ENCODE measurements at places on chromosomes 12 and 14.

GRCh38 chr12:21940549-21941505 is at the start of gene ABCC9:
ABCC9 (minus strand) TSS chr12:21941426; CDS start chr12:21936674, 4,752 bp downstream.
- no peak for DNase-seq

GRCh38 chr12:62435303-62436163 is 31.1 kb upstream of the MON2 start:
- DNase-seq = peak; percentile 60

GRCh38 chr14:95174184-95174792 is 17.0 kb upstream of the DICER1 start:
- DNase-seq = no peak

DNA sequence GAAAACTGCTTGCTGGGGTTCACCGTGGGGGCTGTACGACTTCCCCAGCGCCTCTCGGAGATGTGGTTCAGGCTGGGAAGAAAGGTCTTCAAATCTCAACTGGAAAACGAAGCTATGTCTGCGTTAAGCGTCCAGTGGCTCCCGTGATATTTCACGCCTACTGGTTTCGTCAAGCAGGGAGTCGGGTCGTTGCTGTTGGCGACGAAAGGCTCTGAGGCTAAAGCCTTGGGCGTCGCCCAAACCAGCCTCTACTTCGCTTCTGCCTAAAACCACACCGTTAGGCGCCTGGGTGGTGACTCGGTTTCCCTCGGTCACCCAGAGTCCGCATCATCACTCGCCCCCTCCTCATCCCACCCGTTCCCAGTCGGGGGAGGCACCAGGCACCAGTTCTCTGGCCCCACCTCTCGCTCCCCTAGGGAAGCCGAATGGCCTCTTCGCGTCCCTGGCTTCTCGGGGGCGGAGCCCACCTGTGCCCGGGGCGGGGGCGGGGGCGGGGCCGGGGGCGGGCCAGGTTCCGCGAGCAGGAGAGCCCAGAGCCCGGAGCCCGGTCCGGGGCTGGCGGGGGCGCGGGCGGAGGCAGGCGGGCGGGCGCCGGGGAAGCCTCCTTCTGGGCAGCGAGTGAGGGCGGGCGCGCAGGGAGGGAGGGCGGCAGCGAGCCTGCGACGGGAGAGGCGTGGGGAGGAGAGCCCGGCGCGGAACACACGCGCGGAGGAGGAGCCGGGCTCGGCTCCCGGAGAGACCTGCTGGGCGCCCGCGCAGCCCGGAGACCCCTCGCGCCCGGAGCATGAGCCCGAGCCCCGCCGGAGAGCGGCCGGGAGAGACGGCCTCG is at the start of gene B4GALNT3:
Gene B4GALNT3 (plus strand): TSS at position 510 of the 829 bp plus-strand sequence. CDS start 438 bp downstream, outside the sequence.
- DNase-seq = peak; percentile 83

DNA sequence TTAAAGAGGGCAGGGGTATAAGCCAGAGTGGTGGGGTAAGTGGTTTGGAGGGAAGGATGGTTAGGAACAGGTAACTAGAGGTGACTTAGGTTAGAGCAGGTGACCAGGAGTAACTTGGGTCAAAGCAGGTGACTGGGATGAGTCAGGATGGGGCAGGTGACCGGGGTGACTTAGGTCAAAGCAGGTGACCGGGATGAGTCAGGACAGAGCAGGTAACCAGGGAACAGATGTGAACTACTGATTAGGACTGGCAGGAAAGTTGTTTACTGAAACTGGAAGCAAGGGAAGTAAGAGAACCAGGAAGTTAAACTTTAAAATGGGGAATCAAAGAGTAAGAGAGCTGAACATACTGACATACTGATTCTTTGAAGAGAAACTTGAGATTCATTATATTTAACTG is 57.4 kb downstream of the FSCB start:
- no peak for DNase-seq

All from germinal center (tissue), 1 donor.